RKO (cell line): ENCODE measurements at places on chromosomes 7 and 10.

GRCh38 chr10:132062116-132062515, 3.6 kb upstream of the JAKMIP3 start:
- DNase-seq = no peak

DNA sequence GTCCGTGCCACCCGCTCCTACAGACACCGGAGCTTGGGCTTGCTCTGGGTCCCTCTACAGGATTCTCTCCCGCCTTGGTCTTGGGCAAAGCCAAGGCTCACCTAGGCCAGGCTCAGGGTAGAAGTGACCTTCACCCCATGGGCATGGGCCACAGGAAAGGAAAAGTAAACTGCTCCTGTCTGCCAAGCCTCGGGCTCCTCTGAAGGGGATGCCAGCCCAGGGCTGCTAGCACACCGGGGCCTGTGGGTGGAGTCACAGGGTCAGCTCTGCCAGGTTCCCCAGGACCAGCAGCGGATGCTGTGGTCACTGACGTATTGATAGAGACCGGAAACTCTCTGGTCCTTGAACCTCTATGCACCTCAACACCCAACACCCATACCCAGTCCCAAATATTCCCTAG, 222.7 kb upstream of the MGMT start:
- DNase-seq = no peak

DNA sequence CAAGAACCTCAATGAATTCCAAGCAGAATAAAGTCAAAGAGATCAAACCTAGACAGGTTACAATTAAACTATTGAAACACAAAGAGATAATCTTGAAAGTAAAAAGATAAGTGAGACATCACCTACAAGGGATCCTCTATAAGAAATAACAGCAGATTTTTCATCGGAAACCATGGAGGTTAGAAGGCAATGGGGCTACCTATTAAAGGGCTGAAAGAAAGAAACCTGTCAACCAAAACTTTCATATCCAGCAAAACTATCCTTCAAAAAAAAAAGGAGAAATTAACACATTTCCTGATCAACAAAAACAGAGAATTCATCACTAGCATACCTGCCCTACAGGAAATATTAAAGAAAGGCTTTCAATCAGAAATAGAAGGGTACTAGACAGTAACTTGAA, 244.9 kb downstream of the ARHGAP12 start:
- DNase-seq = no peak

GRCh38 chr10:43939939-43940820, 291.5 kb upstream of the ZNF32 start:
- DNase-seq = no peak

DNA sequence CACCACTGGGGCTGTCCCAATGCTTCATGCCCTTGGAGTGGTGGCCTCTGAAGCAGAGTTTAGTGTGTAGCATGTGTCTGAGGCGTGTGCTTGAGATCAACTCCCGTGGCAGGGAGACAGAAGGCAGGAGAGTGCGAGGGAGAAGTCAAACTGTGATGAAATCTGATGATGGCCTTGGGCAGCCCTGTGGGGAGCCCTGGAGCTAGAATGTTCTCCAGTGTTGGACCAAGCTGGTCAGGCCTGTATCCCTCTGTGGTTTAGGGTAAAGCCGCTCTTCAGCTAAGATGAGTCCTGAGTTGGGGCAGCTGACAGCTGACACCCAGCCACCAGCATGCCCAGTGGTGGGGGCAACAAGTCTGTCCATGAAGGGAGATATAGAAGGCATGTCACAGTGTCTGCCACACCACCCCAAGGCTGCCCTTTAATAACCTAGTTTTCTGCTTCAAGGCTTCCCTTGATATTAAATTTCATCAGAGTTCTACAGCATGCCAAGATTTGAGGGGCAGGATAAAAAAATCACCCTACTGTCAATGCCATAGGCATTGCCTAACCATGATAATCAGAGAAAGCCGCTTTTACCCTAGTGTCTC, 170.5 kb upstream of the SVIL start:
- DNase-seq = no peak

- DNase-seq = no peak
Measured at GRCh38 chr7:115088893-115089292, 167.0 kb downstream of the MDFIC start.

DNA sequence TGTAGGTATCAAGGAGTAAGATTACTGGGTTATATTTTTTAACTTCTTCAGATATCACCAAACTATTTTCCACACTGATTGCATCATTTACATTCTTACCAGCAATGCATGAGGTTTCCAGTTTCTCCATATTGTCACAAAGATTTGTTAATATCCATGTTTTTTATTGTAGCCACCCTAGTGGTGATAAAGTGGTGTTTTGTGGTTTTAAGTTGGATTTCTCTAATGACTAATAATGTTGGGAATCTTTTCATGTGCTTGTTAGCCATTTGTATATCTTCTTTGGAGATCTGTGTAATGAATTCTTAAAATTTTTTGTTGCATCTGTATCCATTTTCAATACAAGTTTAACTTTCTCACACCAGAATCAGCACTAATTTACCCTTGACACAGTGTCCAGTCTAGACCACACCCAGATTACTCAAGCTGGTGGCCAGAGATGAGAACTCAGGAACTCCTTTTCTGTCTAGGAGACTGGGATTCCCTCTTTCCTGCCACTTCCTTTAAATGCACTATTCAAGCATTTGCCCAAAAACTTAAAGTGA, 67.0 kb upstream of the PLXDC2 start:
- DNase-seq = no peak

DNA sequence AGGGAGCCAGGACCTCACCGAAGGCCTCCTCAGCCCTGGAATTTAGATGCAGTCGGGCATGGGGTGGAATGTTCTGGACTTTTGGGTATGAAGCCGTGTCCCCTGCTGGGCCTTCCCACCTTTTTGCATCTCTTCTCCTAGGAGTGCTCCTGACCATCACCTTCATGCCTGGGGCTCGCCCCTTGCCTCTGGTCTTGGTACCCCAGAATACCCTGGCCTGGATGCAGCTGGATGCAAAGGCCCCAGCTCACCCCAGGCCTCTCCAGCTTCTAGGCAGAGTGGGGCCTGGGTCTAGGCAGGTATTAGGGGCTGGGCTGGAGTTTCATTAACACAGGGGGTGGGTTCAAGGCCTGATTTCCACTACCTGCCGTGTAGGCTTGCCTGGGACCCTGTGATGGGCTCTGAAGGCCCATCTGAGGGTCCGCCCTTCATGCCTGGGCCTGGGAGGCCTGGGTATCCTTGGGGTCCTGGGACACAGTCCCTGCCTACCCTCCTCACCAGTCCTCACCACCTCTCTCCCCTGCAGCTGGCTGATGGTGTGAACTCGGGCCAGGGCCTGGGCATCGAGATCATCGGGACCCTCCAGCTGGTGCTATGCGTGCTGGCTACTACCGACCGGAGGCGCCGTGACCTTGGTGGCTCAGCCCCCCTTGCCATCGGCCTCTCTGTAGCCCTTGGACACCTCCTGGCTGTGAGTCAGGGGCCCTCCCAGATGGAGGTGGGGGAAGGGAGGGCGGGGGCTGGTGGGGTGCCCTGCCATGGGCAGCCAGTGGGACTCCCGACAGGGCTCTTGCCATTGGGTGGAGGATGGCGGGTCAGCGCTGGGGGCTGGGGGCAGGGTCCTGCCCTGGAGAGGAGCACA, 10.1 kb downstream of the AQP1 start:
- no peak for DNase-seq

DNA sequence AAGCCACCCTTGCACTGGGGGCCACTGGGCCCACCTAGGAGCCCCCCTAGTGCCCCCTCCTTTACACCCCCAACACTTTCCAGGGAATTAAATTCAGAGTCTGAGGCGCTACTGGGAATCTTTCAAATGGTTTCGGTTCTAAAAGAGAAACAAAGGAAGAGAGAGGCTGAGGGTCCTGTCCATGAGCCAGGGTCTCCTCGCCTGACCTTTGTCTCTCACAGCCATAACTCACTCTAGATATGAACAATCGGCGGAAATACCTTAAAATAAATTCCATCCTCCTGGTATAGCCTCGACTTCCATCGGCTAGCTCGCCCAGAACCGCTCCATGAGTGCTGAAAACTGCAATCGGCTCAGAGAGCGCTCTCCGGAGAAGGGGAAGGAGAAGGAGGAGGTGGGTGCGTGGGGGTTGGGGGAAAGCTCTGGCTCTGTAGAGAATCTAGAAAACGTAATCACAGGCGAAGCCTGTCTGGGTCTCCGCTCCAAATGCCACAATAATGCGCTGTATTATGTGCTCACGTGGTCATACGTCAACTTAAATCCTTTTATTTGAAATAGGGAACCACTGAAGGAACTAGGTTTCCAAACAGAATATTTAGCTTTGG, 12.6 kb downstream of the HOXA4 start:
- no peak for DNase-seq

- DNase-seq = no peak
Measured at GRCh38 chr7:57367171-57367570, 82.8 kb upstream of the ZNF716 start.

DNA sequence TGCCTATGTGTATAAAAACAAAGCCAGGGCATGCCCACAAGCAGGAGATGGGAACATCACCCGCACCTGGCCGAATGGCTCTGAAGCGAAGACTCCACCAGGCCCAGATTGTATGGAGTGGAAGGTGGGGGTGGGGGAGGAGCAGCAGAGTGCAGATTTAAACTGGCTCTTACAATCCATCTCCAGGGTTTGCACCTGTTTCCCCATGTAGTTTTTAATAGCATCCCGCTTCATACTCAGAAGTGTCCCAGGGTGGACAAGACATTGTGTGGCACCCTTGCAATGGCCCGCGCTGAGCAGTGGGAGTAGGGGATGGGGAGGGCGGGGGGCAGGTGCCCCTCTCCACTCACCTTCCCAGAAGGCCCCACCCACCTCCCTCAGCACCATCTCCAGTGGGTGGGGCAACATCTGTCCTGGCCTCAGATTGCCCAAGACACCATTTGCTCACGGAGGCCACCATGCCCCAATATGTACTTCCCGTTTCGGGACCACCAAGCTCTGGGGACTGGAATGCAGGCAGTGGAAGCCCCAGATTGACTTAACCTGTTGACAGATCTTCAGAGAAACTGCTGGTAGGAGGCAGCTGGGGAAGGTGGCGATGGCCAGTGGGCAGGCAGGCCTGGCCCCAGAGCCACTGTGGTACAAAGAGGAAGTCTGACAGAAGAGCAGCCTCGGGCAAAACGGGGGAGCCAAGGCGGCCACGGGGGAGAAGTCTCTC, 23.0 kb downstream of the VSIR start:
- DNase-seq = no peak

- DNase-seq = no peak
Measured at GRCh38 chr7:113480537-113480936, 362.2 kb upstream of the SMIM30 start.

- no peak for DNase-seq
Measured at GRCh38 chr10:21519941-21520436, 5.5 kb downstream of the SKIDA1 start.

GRCh38 chr10:55212051-55212450, 411.0 kb upstream of the PCDH15 start:
- DNase-seq = no peak

- no peak for DNase-seq
Measured at GRCh38 chr7:130479716-130480400, 12.0 kb upstream of the MEST start.

DNA sequence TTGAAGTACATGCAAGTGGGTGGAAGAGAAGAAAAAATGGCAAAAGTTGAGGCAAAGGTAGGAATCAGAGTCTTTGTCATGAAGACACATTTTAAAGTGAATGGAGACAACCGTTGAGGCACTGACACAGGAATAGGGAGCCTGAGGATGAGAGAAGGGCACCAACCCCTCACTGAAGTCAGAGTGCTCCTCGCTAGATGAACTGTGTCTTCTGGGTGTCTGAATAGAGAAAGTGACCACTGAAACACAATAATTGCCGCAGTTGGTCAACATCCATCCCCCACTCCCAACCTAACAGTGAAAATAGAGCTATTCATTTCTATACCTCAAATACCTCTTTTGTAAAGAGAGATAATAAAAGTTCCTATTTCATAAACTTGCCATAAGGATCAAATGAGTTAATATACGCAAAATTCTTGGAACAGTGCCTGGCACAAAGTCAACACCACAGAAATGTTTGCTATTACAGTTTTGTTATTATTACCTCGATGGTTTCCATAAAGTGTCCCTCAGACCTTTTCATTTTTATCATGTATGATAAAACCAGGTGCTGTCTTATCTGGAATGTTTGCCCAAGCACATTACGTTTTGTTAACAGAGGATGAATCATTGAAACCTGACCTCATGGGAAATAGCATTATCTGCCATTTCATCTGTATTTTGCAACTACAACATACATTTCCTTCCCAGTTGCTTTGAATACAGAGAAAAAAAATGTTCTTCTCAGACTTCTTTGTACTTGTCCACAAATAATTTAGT, 61.8 kb upstream of the SP4 start:
- DNase-seq = peak; percentile 2

GRCh38 chr7:70505886-70506285, 626.1 kb upstream of the GALNT17 start:
- DNase-seq = no peak

- no peak for DNase-seq
Measured at GRCh38 chr7:170551-171363, 21.6 kb upstream of the FAM20C start.

DNA sequence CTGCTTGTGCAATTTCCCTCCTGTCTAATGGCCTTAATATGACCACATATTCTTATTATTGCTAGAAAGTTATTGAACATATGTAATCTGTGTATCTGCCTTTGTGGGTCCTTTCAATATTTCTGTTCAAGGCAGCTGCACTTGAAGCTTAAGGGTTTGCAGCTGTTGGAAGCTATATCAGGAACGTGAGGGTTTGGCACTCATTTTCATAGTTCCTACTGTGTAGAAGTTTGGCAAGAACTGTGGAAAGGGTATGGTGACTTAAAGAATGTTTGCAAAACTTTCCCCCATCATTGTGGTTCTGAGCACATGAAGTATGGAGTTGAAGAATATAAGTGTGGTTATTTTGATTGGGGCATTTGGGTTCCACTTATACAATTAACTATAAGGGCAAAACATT, 144.7 kb upstream of the SEMA3A start:
- DNase-seq = no peak

DNA sequence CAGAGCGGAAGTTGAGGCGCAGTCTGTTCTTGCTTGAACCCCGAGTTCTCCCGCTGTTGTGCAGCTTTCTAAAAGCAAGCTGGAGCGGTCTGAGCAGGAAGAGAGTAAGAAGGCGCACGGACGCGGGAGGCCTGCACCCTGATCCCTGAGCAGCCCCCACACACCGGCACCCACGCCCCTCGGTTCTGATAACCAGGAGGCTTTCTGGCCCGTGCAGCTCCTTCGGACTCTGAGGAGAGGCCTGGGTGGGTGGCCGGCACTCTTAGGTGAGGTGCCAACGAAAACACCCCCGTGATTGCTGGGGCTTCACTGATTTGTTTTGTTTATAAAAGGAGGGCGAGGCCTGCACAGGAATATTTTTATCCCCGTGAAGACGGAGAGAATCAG, 28.9 kb downstream of the AMZ1 start:
- DNase-seq = no peak
